ENCODE measurements at places on chromosomes 1 and 21.

- DNase-seq, result no peak
Measured at GRCh38 chr1:51044834-51045233, 57.2 kb upstream of the C1orf185 start.

- no peak for DNase-seq
Measured at GRCh38 chr1:215660259-215660658, 93.2 kb downstream of the KCTD3 start.

GRCh38 chr21:41170859-41171609 is 3.1 kb downstream of the BACE2 start:
- no peak for DNase-seq

GRCh38 chr1:221435504-221435904 is 306.4 kb downstream of the DUSP10 start:
- no peak for DNase-seq

- DNase-seq, result no peak
Measured at GRCh38 chr1:35037206-35037605, 5.5 kb upstream of the ZMYM6 start.

Data from ovary (tissue), 10 donors.